Right kidney (tissue), 9 donors: ENCODE measurements at places on chromosomes 7 and 10.
A peak's percentile ranks its signal among the peaks of the same experiment; 100 is the strongest.

- DNase-seq = no peak
Measured at GRCh38 chr10:13589316-13589715, 2.6 kb downstream of the PRPF18 start.

- DNase-seq = no peak
Measured at GRCh38 chr7:159125104-159125954, 19.3 kb downstream of the VIPR2 start.

DNA sequence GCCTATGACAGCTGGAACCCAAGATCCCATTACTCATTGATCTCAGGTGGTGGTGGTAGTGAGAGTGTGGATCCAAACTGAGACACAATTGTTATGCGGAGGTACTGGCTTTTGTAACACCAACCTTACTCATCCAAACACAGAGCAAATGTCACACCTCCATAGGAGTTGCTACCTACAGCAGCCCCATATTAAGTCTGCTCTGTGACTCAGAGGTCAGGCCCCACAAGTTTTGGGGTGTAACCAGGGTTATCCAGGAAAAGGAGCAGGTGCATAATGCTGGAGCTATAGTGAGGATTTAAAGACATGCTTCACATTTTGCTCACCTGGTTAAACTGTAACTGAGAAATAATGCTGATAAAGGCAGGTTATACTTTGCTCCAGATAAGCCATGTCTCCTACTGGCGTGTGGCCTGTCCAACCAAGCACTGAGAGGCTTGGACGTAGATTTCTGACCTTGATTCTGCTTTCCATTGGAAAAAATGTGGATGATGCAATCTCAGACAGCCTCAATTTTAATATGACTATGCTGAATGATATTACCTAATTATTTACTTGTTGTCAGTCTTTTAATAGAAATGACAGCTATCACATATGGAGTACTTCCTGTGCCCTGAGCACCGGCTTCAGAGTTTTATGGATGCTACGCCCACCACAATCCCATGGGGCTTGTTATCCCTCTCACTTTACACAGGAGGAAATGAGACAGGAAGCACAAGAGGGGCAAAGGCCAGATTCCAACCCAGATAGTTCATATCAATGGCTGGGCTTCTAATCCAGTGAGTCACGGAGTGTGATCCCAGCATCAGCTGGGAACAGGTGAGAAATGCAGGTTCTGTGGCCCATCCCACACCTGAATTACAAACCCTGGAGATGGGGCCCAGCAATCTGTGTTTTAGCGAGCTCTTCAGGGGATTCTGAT is 181.3 kb downstream of the CHN2 start:
- no peak for DNase-seq

GRCh38 chr10:53260213-53260612 is 487.6 kb upstream of the MBL2 start:
- DNase-seq = no peak

- DNase-seq = no peak
Measured at GRCh38 chr10:18351421-18351820, 211.2 kb downstream of the CACNB2 start.

GRCh38 chr7:137936509-137937201 is 65.2 kb downstream of the CREB3L2 start:
- peak; percentile 20 for DNase-seq

DNA sequence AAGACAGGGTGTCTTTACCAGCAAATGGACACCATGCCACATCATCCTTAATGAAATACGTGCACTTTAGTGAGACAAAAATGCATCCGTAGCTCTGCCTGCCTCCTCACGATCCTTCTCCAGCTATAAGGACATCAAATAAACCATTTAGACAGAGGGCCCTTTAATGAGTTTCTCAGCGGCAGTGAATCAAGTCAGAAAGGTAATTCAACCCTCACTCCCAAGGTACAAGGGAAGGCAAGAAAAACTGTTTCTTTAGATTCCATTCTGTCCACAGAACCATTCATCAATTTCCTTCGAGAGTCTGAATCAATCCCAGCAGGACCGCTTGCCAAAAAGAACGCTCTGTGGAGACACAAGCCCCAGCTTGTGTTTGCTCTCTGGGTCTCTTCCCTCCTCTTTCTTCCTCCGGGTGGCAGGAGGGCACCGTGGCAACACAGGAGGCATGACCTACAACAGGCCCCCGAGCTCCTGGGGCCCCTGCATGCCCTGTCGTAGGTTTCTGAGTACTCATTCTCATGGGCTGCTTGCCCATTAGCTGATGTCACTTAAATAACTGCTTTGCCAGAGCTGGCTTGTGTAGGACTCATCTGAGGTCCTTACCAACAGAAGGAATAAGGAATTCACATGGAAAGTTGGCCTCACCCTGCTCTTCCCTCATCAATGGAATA is 297.8 kb upstream of the PRKCQ start:
- peak; percentile 31 for DNase-seq

- no peak for DNase-seq
Measured at GRCh38 chr10:18647945-18648344, 3.4 kb downstream of the NSUN6 start.

DNA sequence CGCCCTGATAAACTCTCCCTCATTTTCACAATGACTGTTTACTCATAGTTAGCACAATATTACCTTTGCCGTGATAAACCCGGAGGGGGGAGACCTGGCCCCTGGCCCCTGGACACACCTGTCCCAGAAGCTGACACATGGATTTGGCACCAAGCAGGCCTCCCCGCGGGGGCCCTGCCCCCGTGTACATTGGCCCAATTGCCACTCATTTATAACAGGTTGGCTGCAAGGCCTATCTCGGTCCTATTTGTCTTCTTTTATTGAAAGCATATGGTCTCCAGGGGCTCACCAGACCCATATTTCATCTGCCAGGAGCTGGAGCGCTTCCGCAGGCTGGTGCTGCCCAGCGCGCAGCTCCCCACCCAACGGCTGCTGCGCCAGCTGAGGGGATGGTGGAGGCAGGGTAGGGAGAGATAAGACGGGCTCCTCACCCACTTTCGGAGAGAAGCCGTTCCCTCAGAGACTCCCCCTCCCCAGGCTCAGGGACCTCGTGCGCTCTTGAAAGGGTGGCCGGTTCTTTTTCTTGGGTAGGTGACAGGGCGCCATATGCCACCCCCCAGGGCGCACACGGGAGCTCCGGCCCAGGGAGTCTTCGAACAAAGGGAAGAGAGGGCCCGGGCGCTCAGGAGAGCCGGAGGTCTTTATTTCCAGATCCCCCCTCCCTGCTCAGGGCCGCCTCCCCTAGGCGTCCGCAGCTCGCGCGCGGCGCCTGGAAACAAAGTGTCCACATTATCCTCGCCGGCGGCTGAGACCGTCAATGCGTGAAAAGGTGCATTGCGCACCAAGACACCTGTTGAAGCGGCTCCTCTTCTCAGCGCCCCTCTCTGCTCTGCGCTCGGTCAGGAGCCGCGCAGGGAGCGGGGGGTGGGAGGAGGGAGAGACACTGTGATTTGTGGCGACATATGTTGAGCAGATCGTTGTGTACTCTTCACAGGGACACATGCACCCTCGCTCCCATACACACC is 4.3 kb upstream of the NEUROG3 start:
- DNase-seq = peak; percentile 30

DNA sequence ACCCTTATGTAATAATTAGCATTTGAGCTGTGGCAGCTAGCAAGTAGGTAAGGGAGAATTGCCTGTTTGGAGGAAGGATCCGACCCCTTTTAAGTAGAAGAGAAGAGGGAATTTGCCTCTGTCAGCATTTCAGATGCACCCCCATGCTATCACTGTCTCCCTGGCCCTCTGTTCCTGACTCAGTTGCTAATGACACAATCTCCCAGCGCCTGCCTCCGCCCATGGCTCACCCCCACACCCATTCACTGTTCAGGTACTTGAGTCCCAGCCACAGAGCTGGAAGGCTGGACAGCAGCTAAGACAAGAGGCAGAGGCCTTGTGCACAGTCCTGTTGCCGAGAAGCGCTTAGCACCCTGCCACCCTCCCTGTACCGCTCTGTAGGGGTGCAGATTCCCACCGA is 512.3 kb upstream of the GALNT17 start:
- DNase-seq = no peak

GRCh38 chr7:147308539-147308938 is 1191.9 kb downstream of the CNTNAP2 start:
- DNase-seq = no peak

- DNase-seq = no peak
Measured at GRCh38 chr7:142196066-142196840, 61.6 kb downstream of the PRSS58 start.

- no peak for DNase-seq
Measured at GRCh38 chr10:11831520-11831951, 8.4 kb downstream of the PROSER2 start.
